ENCODE measurements at places on chromosomes 2 and 18. TPM values are rescaled to one million over a fixed set of nuclear protein-coding genes. Genes with fewer than 3 reads are reported as not detected.

- no peak overlapping the region for H3K4me3 ChIP-seq
- H3K36me3 ChIP-seq: no peaks in the 10 kb centered on the region
- DNase-seq: no peak
- no peak overlapping the region for H3K27ac ChIP-seq
- H3K27me3 ChIP-seq: no peaks in the 10 kb centered on the region
- H3K4me1 ChIP-seq: no peaks in the 10 kb centered on the region
Measured at GRCh38 chr18:72720116-72720515, 147.7 kb downstream of the NETO1 start.

GRCh38 chr2:3613524-3613905 is 18.6 kb downstream of the COLEC11 start:
- DNase-seq: no peak
- no peak overlapping the region for H3K27ac ChIP-seq
- H3K4me3 ChIP-seq: no peak overlapping the region
- peaks cover 11% of the 10 kb centered on the region for H3K36me3 ChIP-seq

DNA sequence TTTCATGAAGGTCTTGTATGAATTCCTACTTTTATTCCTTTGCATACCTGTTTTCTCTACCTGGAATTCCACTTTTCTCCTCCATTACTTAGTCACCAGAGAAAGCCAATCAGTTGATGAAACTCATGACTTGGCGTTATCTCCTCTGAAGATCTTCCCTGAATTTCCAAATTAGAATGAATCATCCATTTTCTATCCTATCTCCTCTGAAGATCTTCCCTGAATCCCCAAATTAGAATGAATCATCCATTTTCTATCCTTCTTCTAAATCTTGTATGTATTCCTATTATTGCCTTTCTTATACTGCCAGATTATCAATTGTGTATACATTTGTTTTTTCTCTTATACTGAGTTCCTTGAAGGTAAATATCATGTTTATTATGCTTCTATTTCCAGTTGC is 440.4 kb downstream of the CCDC85A start:
- no peaks in the 10 kb centered on the region for H3K4me1 ChIP-seq
- H3K36me3 ChIP-seq: no peaks in the 10 kb centered on the region
- no peak overlapping the region for H3K4me3 ChIP-seq
- no peak overlapping the region for H3K27ac ChIP-seq

MFSD2B gene
- total RNA-seq: 0.42 TPM

CNGA3 gene
- total RNA-seq: not detected

PRKAG3 gene
- total RNA-seq: not detected

GRCh38 chr2:109439986-109440385 is 173.8 kb downstream of the SEPTIN10 start:
- H3K4me1 ChIP-seq: no peaks in the 10 kb centered on the region
- H3K27me3 ChIP-seq: no peaks in the 10 kb centered on the region

SCN7A gene
- 0.11 TPM for total RNA-seq

GRCh38 chr2:18136881-18137475 is 258.5 kb downstream of the KCNS3 start:
- H3K27ac ChIP-seq: no peak overlapping the region
- H3K4me1 ChIP-seq: no peaks in the 10 kb centered on the region
- DNase-seq: no peak

Data from H9 (cell line).